WTC11 (cell line): ENCODE measurements at places on chromosomes 13 and 19.

DNA sequence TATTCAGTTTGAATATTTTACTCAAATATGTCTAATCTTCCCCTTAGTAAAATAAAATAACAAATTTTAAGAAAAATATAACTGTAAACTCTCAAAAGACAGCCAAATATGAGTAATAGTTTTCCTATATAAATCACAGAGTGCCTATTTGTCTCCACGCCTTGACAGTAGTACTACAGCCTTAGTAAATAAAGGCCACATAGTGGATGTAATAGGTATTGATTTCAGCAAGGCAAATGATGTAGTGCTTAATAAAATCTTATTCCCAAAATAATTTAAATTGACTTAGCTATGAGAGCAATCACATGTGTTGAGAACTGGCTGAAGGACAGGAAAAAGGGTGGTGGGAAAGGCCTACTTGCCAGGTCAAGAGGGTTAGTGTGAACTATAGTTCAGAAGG, 747.2 kb downstream of the OLFM4 start:
- no peak for DNase-seq

- no peak for DNase-seq
These were observed at the start of gene PTH2 for GRCh38 chr19:49423071-49423984. TSS of gene PTH2 (minus strand) at chr19:49423441. CDS start at chr19:49423339, 102 bp downstream.

- DNase-seq, result no peak
These were observed 77.0 kb downstream of the LRRC63 start for GRCh38 chr13:46288570-46289259.

- peak; percentile 61 for DNase-seq
These were observed 1.3 kb downstream of the ITGBL1 start for GRCh38 chr13:101453784-101454201.

DNA sequence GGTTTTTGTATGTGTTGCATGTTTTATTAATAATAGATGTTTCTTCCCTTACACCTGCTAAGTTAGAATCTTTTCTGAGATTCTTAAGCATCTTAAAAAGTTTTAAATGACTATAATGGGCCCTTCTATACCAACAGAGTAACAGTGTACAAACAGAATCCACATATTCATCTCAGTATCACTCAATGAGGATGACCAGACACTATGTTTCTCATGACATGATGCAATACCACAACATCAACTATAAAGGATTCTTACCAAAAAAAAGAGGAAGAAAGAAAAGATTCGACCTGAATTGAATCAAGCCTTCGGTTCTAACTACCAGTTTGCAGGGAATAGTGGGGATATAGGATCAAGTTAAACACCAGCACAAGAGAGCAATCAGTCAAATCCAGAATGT, 56.5 kb downstream of the INTS6 start:
- no peak for DNase-seq

DNA sequence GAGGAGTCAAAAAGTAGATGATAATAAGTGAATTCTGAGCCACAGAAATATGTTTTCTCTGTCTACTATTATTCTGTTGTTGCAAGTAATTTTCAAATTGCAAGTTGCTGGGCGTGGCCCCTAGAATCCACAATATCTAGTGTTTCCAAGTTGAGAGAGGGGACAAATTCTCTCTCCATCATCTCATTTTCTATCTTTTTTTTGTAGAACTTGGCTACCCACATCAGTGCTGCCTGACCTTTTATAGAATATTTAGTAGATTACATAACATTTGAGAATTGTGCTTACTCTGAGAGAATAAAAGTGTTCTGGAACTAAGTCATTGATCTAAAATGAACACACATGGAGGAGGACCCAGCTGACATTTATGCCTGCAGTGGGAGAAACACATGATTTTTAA, 110.9 kb upstream of the CSNK1A1L start:
- DNase-seq, result no peak

- no peak for DNase-seq
These were observed 160.6 kb upstream of the SPRY2 start for GRCh38 chr13:80501556-80501955.

DNA sequence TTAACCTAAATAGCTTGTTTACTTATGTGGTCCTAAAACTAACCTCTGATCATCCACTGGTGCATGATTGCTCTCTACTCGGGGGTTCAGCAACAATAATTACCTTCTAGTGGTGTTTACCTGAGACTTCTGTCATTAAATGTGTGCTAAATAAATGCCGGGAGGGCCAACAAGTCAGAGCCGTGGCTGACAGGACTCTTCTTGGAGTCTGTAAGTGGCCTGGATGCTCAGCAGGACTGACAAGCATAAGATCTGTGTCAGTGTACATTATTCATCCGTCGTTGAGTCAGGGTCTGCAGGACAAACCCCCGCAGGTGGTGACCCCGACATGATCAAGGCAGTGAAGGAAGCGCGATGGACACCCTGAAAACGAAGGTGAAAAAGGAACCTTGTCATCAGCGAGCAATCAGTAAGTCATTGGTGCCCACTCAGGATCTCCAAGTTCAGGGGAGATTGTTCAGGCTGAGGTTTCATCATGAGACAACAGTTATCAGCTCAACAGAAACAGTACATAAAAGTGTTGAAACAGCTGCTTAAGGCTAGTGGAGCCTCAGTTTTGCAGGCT, 1466.9 kb downstream of the UQCRFS1 start:
- no peak for DNase-seq

DNA sequence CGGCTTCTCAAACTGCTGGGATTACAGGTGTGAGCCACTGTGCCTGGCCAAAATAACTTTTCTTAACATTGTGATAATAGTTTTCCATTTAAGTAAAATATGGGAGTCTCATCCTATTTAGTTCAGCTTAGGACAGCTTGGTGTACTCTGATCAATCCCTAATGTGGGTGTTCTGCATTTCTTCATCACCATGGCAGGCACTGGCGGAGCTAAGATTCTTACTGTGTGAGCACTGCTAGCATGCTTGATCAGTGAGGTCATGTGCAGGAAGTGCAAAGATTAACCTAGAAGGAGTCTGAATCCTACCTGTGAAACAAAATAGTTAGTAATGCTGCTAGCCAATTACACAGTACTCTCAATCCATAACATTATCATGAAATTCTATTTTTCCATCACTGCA, 1684.2 kb upstream of the SLC10A2 start:
- no peak for DNase-seq

GRCh38 chr19:13154911-13155471, 4.8 kb downstream of the IER2 start:
- DNase-seq, result peak; percentile 94

GRCh38 chr19:29477831-29478577, 47.8 kb upstream of the VSTM2B start:
- DNase-seq, result no peak

GRCh38 chr19:23946569-23946968, 31.9 kb downstream of the ZNF726 start:
- no peak for DNase-seq

DNA sequence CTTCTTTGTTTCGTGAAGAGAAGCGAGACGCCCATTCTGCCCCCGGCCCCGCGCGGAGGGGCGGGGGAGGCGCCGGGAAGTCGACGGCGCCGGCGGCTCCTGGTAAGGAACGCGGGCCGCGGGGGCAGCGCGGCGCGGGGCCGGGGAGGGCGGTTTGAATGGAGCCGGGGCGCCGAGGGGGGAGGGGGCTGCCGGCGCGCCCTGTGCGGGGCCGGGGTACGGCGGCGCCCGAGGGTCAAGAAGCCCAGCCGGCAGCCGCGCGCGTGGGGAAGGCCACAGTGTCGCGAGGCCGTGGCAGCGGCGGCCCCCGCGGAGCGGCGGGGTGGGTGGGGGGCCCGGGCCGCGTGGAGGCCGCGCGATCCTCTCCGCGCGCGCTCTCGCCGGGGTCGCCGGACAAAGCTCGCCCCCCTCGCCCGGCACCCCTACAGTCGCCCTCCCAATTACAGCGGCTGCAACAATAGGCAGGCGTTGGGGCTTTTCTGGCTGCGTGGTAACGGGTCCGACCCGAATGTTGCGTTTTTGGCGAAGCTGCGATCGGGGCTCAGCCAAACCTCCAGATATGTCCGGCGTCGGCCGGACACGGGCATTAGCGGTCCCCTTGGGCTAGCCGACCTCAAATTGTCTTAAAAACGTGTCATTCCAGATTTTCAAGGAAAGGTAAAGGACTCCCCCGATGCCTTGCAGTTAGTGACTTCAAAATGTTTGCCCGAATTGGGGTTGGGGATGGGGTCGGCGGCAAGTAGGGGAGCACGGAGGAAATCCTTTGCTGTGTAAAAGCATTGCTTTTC, 437 bp downstream of the SMARCA4 start:
- DNase-seq, result peak; percentile 56

GRCh38 chr19:36876993-36877938, 26.6 kb downstream of the ZNF345 start:
- no peak for DNase-seq

- DNase-seq, result no peak
These were observed 6.4 kb upstream of the GNA11 start for GRCh38 chr19:3087769-3088168.

DNA sequence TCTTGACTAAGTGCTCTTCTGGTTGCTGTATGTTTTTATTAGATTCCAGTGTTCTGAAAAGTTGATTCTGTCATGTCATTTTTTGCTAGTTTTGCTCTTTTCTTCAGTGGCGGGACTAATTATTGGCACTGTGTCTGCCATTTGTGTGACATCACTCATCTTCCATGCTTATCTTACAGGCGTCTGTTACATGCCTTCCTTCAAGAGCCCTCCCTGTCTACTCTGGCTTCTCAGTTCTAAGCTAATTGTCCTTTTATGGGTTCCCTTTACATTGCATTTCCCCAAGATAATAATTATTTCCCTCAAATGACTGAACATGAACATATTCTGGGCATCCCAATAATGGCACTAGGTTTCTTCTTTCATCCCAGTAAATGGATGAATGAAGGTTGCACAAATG, 459.1 kb downstream of the DCT start:
- no peak for DNase-seq

DNA sequence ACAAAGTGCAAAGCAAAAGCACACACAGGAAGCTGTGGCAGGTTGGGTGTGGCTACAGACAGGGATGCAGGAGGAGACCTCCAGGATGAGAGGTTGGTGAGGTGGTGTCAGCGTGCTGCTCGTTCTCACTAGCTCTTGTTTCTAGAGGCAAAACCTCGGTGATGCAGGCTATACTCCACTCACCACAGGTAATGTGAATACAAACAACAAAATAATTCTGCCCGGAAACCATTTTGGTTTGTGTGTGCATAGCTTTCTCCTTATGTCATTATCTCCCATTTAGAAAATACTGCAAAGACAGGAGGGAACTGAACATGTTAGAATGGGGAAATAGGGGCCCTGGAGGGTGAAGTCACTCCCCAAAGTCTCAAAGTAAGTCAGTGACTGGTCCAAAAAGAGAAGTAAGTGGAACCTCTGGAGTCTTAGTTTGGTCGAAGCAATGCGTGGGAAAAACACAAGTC, 9.4 kb downstream of the LCP1 start:
- no peak for DNase-seq

- peak; percentile 95 for DNase-seq
These were observed at the start of gene MED26 for GRCh38 chr19:16628183-16628983. TSS of gene MED26 (minus strand) at chr19:16628204. CDS start at chr19:16627943, 261 bp downstream.

DNA sequence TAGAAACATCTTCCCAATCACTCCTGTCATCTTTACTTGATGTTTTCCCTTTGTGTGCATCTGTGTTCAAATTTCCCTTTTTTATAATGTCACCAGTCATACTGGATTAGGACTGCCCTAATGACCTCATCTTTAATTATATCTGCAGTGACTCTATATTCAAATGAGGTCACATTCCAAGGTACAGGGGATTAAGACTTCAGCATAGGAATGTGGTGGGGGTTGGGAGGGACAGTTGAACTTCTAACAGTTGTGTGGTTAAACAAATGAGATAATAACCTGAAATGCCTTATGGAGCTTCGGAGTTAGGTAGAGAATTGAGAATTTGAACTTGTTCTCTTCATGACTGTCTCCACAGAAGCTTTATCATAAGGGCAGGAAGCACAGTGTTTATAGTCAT, 23.0 kb downstream of the PAN3 start:
- no peak for DNase-seq

DNA sequence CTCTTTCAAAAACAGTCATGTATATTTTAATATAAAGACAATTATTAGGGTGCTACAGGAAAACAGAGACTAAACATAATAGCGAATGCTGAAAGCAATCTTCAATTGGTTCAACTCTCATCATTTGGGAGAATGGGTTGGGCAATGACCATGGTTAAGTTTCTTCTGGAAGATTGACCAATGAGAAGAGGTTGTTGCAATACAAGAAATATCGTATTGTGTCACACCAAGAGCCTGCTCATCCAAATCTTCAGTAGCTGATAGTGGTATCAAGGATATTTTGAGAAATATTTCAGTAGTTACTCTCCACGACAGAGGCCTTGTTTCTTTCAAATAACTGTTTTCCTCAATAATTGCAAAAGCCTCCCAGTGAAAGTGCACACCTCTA, 83.0 kb upstream of the FNDC3A start:
- DNase-seq, result no peak

GRCh38 chr13:41427666-41428065, 29.7 kb upstream of the RGCC start:
- DNase-seq, result no peak

DNA sequence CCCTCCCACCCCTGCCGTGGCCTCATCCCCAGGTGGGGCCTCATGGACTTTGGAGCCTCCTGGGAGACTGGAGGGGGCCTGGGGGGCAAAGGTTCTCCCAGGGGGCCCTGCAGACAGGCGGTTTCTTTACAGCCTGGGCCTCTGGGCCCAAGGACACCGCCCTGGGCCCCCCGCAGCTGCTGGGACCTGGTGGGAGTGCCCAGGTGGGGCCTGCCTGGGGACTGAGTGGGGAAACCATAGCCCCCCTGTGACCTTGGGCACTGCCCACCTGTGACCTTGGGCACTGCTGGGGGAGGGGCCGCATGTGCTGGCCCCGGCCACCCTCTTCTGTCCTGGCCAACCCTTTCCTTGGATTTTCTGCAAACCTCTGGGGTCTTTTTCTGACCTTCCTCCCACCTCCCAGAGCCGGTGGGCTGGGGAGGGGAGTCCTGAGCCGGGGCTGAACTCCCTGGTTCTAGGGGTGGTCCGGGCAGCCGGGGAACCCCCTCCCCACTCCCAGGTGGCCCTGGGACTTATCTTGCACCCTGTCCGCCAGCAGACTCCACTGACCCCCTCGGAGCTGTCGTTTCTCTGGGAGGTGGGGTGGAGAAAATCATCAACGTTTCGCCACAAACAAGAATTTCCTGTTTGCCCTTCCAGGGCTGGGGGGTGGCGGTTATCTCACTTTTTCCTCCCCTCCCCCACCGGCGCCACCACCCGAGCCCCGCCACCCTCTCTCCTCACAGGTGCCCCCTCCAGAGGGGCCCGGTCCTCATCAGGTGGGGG, 27.0 kb downstream of the ARID3A start:
- no peak for DNase-seq

DNA sequence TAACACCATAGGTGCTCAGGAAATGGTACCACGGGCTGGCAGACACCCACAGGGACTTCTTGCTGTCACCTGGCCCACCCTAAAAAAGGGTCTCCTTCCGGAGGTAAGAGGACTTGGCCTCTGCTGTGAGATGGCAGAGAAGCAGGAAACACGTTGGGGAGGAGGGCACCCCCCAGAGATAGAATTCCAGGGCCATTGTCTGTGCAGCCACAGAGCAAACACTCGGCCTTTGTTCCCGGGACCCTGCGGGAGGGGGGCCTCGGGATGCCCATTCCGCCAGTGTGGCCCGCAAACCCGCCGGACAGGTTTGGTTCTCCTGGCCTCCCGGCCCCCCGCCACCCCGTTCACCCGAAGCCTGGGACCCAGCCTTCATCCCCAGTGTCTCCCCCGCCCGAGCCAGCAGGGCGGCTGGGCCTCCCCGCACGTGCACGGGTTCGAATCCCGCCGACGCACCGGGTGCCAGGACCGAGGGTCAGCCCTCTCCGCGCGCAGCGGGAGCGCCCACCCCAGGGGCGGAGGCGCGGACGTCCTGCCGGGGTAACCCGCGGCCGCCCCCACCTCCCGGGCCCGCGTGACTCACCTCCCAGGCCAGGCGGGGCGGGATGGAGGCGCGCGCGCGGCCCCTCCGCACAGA, 714 bp downstream of the PLPP2 start:
- DNase-seq, result peak; percentile 92
